Activated CD4-positive, alpha-beta T cell treated with anti-CD3 and anti-CD28 coated beads for 48 hours (primary cell): ENCODE measurements at places on chromosomes 2 and 18.

- DNase-seq: no peak
Measured at GRCh38 chr2:119372778-119373568, 6.2 kb downstream of the DBI start.

GRCh38 chr2:113148606-113149552 is 21.5 kb downstream of the IL1RN start:
- DNase-seq: no peak

- no peak for DNase-seq
Measured at GRCh38 chr18:36402765-36403396, 105.4 kb downstream of the FHOD3 start.

GRCh38 chr2:16262526-16263178 is 322.3 kb downstream of the MYCN start:
- no peak for DNase-seq

GRCh38 chr2:54836477-54836876 is 113.0 kb downstream of the EML6 start:
- DNase-seq: no peak

GRCh38 chr18:5582076-5582475 is 38.3 kb upstream of the EPB41L3 start:
- no peak for DNase-seq

DNA sequence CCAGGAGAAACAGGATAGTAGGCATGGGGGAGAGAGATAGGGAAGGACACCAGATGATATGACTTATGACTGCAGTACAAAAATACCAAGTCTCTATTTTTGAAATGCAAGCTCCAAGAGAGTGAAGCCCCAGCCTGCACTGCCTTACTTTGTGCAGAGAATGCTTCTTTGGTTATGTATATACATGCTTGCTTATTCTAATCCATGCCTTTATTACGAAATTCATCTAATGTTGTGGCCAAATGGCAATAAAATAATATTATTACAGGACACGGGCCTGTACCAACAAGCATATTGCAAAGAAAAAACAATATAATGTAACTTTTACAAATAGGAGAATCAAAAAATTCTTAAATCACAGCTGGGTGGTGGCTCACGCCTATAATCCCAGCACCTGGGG is 110.8 kb downstream of the BCL11A start:
- DNase-seq: no peak

DNA sequence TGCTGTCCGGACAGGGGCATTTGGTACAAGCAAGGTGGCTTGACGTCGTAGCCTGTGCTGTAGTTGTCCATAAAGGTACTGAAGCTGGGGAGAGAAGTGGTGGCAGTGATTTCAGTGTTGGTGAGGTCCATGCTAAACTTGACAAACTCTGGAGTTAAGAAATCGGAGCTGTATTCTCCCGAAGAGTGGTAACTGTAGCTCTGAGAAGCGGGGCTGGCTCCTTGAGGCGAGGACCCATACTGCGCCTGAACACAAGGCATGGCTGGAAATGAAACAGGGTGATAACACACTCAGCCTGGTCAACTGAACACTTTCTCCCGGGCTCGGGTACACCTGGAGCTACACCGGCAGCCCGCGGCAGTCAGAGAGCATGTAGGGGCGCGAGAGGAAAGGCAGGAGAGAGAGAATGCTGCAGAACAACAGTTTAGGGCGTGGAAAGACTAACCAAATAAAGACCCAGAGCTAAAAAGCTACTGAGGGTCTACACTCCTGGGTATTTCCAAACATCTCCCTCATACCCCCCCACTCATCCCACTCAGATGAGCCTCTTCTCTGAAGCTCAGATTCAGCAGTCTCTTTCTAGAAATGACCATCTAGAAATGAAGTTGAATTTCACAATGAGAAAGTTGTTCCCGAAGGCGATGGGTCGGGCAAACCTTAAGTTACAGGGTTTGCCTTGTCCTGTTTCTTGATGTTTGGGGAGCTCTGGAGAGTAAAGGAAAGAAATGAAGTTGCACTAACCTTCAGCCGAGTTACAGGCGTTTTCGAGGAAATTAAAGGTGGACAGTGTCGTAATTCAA is 2.4 kb downstream of the NR4A2 start:
- DNase-seq: no peak

DNA sequence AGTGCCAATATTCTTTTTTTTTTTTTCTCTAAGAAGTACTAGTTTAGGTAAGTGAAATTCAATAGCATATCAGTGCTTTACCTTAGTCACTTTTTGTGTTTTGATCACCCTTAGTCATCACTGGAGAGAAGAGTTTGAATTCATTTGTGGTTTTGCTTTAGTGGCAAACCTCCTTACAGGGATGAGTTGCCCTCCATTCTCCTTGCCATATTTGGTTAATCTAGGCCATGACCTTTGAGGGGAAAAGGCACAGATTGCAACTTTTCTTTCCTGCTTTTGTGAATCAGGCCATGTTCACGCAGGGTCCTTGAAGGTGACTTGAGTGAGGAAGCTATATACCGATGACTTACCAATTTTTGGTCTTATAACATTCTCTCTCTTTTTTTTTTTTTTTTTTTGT is 34.4 kb downstream of the PLEKHA3 start:
- peak; percentile 61 for DNase-seq

DNA sequence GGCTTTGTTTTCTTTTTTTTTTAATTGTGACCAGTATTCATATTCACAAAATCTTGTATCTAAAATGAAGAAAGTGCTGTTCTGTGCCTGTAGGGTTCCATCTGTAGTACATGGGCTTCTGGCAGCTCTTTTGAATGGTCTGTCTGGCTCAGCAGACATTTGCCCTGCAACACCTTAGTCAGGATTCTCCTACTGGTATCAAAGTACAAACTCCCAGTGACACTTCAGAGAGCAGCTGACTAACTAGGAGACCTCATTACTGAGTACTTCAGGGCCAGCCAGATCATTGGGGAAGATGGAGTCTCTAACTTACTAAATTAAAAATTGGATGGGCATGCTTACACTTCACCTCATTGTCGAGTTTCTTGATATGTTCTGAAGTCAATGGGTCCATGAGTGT is 39.7 kb downstream of the GRHL1 start:
- DNase-seq: no peak

GRCh38 chr18:11339188-11339775 is 189.9 kb upstream of the PIEZO2 start:
- no peak for DNase-seq

DNA sequence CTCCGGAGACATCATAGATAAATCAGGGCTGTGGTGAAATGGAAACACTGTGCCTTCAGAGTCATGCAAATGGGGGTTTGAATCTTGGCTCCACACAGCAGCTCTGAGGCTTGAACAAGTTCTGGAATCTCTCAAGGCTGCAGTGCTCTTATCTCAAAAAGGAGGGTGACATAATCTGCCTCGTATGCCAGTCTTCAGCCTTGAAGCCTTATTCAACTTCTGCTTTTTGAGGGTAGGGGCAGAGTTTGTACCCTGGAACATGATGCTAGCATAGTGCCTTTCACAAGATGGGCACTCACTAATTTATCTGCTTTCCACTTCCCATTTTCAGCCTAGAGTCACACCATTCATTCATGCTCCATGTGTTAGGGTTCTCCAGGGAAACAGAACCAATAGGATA is 42.3 kb downstream of the GATA6 start:
- no peak for DNase-seq

DNA sequence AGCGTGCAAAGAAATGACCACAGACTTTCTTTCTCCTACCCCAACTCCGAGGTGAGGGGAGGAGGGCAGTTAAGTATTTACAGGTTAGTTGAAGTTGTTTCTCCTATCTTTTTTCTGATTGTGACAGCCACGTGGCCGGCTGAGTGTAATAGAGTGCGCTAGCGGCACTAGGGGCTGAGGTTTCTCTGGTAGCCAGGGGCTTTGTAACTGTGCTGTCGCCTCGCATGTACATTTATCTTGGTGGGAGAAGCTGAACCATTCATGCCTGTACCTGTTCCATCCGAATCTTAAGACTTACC is 214.1 kb upstream of the STON1 start:
- DNase-seq: peak; percentile 57

DNA sequence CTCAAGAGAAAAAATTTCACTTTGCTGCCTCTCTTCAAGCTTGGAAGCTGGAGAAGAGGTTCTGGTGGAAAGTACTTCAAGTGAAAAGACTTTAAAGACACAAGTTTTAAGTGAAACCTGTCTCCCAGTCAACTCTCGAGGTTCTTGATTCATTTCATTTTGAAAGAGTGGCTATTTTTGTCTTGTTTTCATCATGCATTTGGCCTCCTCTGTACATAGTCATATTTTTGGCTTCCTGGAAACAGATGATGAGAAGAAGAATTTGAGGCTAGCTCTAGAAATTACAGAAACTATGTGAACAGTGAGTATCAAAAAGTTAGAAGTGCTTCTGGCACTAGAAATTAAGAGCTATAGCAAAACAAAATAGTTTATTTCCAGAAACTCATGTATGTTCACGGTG is 124.8 kb downstream of the DTNA start:
- DNase-seq: no peak

GRCh38 chr2:181241797-181242196 is 215.4 kb upstream of the ITGA4 start:
- peak; percentile 20 for DNase-seq

DNA sequence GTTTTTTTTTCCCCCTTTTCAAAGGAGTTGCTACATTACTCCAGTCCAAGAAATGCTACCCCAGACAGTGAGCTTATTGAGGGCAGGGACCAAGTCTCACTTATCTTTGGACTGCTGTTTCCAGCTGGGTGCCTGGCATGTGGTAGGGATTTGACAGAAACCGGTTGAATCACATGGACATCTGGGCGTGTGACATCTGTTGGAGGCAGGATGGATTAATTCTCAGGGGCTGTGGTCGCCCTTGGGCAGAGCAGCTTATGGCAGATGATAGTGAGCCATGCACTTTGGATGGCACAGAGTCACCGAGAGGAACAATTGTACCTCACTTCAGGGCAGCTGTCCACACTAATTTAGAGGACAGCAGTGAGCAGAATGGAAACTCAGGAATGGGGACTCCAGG is 254.6 kb upstream of the ID2 start:
- no peak for DNase-seq

DNA sequence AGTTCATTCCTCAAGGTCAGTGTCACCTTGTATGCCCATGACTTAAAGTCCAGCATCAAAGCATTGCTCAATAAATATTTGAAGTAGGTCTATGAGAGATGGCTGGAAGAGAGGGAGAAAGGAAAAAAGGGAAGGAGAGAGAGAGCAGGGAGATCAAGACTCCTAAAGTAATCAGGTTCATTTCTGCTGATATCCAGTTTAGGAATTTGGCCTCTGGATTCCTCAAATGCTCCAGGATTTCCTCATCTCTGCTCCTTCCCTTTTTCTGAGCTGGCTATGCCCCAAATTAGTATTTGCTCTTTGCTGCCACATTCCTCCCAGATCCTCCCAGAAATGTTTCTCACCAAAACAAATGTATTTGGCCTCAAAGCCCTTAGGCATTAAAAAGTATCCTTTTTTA is 739.4 kb upstream of the CHAC2 start:
- no peak for DNase-seq

GRCh38 chr18:67500522-67501205 is 15.9 kb downstream of the DSEL start:
- DNase-seq: no peak

DNA sequence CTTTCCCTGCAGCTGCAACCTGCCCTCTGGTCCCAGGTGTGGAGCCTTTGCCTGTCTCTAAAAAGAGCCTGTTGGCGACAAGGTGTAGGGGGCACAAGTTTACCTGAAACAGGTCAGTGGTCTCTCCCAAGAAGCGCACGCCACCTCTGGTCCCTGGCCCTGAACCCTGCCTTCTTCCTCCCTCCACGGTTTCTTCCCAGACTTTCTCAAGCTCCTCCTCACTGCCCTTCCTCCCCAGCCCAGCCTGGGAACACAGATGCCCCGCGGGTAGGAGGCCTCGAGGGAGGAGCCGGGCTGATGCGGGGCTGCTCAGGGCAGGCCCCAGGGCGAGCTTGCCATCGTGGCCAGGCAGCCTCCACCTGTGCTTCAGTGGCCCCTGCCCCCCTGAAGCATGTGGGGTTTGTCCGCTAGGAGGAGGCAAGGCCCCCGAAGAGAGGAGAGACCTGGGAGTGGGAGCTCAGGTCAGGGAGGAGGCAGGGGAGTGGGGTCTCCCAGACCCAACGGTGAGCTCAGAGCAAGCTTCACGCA is 89.5 kb downstream of the SMAD7 start:
- DNase-seq: no peak

DNA sequence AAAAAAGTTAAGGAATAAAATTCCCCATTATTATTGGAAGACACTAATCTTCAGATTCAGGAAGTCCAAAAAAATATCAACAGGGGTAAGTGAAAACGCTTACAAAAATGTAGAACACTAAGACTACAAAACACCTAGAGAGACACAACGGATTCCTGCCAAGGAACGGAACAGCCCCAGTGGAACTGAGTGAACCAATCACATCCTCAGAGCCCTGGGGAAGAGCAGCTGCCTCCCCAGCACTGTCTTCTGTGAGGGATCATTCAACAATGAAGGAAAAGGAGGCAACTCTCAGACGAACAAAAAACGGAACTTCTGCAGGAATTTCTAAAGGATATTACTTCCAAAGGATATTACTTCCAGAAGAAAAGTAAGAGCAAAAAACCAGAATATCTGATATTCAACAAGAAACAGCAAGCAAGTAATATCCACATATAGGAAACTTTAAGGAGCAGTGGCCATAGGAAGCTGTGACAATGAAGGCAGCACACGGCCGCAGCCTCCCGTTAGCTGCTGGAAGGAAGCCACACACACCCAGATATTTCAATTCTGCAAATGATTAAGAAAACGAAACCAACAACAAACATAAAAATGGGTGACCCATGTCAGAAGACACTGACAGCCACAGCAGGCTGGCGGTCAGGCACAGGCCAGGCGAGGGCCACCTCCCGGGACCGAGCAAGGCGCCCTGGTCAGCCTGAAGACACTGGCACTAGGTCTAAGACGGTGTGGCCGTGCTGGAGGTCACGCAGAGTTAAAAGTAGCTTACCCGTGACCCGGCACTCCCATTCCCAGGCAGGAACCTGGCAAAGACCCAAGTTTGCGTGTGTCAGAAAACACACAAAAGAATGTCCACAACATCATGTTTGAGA is 81.8 kb downstream of the HDAC4 start:
- DNase-seq: no peak

- peak; percentile 53 for DNase-seq
Measured at GRCh38 chr2:30225131-30225762, 6.1 kb upstream of the LBH start.

- no peak for DNase-seq
Measured at GRCh38 chr2:200317975-200318374, 11.5 kb downstream of the SPATS2L start.

- DNase-seq: no peak
Measured at GRCh38 chr18:79855147-79855933, 57.6 kb downstream of the KCNG2 start.

DNA sequence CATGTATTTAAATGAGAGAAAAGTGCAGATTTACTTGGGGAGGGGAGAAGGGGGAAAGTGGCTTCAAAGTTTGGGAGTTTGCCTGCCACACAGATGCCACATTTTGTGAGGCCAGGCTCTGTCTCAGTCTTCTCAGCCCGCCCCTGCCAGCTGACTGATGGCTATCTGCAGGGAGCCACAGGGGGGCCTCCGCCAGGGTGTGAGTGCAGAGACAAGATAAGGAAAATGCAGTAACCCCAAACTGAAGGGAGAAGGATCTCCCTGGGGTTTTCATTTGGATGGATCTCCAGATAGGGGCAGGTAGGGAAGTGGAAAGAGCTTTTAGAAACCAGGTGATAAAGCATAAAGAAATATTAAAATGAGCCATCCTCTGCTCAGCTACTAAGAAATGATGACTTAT is 128.8 kb downstream of the ZNF521 start:
- no peak for DNase-seq
